CD4-positive, alpha-beta T cell treated with Interleukin-15 for 4 hours (primary cell): ENCODE measurements at places on chromosomes 1 and 21.

- no peak for DNase-seq
These were observed 330.6 kb downstream of the RPS6KC1 start for GRCh38 chr1:213381572-213382084.

DNA sequence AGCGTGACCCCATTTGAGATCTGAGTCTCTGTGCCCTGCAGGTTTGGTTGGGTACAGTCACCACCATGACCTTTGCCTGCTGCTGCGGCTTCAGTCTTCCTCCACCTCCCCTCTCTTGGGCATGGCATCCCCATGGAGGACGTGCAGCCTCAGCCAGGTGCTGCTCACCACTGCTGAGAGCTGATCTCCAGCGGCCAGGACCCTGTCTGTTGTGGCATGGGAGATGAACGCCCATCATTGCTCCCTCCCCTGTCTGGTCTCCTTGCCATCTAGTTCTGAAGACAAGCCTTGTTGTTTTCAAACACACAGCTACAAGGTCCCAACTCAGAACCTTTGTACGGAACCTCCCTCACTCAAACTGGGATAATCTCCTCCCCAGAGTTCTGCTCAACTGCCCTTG is 19.2 kb upstream of the PKP1 start:
- no peak for DNase-seq

DNA sequence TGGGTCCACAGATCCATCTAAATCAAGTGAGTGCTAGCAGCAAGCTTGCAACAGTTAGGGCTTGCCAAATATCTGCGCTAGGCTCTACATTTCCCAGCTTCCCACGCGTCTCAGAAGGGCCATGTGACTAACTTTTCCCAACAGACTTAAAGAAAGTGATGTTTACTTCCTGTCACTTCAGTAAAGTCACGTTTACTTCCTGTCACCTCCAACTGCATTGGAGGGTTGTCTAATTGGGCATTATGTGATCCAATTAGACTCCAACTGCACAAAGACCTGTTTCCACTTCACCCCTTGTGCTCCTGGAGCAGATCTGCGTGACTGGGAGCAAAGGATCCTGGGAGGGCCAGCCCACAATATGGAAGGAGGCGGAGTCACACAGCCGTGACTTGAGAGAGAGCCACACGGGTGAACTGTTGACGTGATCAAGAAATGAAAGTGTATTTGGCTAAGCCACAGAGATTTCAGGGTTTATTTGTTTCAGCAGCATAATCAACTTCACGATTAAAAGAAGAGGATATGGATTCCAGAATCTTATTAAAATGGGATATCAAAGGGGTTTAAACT is 77.7 kb downstream of the CYYR1 start:
- DNase-seq = no peak

- DNase-seq = no peak
These were observed 437.7 kb upstream of the OLFM3 start for GRCh38 chr1:102434421-102434820.

GRCh38 chr1:204377800-204378668 is 18.3 kb upstream of the PLEKHA6 start:
- peak; percentile 33 for DNase-seq

- no peak for DNase-seq
These were observed 2.3 kb upstream of the MXRA8 start for GRCh38 chr1:1360506-1361169.

GRCh38 chr1:87513966-87514660 is 185.4 kb downstream of the LMO4 start:
- DNase-seq = no peak

DNA sequence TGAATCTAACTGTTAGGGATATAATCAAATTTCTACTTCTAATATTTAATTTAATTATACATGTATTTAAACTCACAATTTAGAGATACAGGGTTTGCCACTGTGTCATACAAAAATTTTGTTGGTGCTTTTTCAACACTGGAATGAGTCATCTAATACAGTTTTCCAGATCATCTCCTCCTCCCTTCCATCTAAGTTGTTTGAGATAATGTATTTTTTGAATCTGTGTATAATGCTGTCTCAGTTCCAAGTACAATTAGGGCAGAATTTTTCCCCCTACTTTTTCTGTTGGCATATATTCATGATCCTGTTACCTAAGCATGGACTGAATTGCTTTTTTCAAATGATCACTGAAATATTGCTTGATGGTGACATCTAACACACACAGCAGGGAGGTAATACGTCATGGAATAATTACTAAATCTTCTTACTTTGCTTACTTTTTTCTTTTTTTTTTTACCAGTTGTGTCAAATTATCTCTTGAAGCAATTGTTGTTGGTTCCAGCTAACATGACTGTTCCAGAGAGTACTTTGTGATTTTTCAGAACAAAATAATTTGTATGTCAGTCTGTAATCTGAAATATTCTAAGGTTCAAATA is 146.0 kb downstream of the MAGI3 start:
- no peak for DNase-seq

GRCh38 chr1:35243691-35244090 is 24.8 kb upstream of the ZMYM4 start:
- DNase-seq = no peak

GRCh38 chr1:160076295-160076694 is 5.0 kb upstream of the KCNJ9 start:
- no peak for DNase-seq

- no peak for DNase-seq
These were observed 74.9 kb upstream of the TMPRSS15 start for GRCh38 chr21:18478513-18478912.

DNA sequence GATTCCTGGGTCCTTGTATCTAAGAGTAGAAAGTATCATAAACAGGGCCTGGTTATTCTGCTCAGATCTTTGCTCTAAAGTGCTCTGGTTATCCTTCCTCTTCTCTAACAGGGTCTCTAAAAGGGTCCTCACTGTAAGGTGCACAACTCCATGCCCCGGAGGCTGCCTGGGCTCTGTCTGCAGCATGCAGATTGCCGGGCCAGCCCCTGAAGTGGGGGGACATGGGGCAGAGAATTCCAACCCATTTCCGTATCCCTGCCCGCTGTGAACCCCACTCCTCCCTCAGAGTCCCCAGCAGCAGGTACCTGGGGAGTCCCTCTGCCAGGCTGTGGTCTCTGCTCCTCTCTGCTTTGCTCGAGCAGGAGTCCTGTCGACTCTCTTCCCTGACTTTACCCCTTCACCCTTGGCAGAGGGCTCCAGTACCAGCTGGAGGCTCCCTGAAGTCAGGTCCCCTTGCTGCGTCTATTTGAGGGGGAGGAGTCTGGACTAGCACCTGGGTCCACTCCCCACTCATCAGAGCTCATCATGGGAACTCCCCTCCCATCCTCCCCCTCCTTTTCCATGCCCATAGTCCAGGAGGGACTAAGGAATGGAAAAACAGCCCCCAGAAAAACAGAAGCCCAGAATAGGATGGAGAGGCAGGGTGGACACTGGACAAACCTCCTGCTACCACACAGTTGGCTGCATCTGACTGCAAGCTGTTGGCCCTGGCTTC is 12.1 kb downstream of the BLACAT1 start:
- no peak for DNase-seq

- DNase-seq = no peak
These were observed 64.5 kb downstream of the LRRC8C start for GRCh38 chr1:89697383-89697782.

GRCh38 chr1:67759066-67759465 is 74.1 kb downstream of the GADD45A start:
- DNase-seq = no peak

GRCh38 chr1:111903148-111903870 is 86.2 kb downstream of the KCND3 start:
- DNase-seq = no peak

GRCh38 chr1:115332813-115333608 is 5.0 kb downstream of the NGF start:
- no peak for DNase-seq

GRCh38 chr21:28833182-28833581 is 159.5 kb downstream of the LTN1 start:
- DNase-seq = peak; percentile 14
